ENCODE measurements at places on chromosomes 2 and 18.

- no peak for DNase-seq
Measured at GRCh38 chr2:84986018-84986417, 15.1 kb downstream of the KCMF1 start.

DNA sequence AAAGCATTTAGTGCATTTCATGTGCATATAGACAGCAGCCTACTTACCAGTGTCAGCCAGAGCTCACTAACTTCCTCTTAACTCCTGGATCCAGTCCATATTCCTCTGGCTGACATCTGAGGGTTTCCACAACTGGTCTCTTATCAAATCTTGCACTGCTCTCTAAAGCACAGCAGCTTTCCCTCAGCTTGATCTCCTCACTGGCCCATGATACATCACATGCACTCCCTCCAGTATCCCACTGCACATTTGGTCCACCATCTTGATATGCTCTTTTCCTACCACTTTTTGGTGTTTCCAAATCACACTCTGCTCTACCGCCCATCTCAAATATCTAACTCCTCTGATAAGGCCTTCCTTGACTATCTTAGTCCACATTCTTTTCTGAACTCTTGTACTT, 105.0 kb upstream of the ZFP36L2 start:
- DNase-seq = no peak

GRCh38 chr2:220682616-220683015, 889.5 kb downstream of the EPHA4 start:
- DNase-seq = no peak

DNA sequence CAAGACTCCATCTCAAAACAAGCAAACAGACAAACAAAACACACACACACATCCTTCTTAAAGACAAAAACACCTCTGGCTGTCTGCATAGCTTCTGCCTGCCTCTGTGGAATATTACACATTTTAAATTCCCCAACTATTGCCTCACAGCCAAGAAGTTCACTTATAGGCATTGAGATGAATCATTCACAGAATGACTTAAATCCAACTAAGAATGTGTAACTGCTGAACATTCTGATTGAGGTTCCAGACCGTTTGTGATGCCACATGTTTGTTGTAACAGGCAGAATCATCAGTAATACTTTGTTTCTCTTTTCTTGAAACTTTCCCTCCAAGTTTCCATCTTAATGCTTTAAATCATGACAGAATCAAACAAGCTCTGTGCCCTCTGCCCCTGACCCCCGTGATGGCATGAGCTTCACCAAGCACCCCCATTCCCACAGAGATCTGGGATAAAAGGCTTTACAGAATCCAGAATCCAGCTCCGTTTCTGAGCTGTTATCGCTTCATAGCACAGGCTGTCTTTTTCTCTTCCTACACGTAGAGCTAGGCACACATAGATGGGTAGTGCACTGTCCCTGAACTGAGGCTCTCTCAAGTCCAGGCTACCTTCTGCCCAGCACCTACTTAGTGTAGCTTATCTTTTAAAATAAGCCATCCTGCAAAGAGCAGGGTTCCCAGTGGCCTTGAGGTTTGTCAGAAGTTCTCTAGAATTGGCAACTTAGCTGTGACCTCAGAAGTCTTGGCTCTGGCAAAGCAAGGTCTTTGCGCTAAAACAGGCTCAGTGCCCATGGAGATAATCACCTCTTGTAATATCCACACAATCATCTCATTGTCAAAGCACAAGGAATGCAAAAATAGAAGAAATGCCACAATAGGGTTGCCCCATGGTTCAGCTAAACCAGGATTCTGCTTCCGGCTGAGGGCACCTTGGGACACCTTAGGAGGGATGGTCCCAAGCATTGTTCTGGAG, 32.9 kb downstream of the EPAS1 start:
- DNase-seq = no peak

DNA sequence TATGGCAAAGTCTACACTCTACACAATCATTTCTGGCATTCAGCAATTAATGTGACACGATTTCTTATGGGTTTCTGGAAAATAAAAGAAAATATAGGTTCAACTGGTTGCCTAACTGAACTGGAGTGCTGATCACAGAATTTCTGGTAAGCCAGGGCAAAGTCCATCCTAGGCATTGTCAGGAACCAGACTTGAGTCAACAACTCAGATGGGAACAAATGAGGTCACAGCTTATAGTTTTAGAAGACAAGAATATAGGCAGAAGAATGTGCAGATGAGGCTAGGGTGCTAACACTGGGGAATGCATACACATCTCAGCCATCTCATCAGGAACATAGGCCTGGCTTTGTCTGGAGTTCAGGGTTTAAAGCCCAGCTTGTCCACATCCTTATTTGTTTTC, 317.2 kb upstream of the ID2 start:
- no peak for DNase-seq

DNA sequence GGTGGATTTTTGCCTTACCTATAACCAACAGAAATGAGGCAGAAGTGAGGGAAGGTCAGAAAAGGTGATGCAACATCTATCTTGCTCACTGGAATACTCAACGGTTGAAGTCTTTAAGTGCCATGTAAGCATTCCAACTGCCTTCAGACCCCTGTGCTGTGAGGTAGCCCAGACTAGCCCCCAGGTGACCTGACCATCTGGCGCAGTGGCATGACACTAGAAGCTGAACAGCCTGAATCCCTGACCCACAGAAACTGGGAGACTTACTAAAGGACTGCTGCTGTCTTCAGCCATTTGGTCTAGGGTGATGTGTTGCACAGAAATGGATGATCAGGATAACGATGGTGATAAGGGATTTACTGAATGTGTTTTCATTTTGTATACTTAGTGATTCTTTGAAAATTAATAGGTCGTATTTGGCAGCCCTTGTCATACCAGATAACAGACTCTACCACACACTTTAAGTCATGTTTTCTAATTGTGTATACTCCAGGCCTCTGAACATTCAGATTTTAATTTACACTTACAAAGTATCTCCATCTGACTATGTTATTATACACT, 161.5 kb downstream of the STK39 start:
- DNase-seq = no peak

GRCh38 chr2:62604336-62604735, 98.3 kb upstream of the TMEM17 start:
- DNase-seq = no peak

DNA sequence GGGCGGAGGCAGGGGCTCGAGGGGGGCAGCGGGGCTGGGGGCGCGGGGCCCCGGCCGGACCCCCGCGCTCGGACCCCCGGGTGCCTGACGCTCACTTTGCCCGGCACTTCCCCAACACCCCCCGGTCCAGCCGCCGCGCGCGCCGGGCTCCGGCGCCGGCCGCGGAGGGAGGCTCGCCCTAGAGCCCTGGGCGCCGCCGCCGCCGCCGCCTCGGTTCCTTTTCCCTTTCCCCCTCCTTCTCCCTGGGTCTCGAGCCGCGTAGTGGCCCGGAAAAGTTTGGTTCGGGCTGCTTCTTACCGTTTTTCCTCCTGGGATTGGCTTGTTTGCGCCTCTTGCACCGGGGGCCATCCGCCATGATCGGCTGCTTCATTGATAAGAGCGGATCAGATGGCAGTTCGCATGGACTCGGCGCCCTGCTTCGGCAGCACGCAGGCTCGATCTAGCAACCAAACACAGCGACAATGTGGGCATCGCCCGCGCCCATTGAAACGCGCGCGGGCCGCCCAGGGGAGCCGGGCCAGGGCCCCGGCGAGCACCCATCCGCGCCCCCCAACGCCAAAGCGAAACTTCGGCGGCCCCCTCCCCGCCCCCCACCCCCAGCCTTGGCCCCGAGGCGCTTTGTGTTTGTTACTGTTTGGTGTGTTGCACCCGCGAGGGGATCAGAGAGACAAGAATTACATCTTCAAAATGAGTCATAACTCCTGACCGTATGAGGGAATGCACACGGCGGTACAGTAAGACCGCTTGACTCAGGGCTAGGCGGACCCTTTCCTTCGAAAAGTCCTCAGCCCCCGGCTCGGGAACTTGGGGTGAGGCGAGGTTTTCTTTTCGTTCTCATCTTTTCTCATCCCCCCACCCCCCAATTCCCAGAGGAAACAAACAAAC, 2.7 kb downstream of the ZEB2 start:
- DNase-seq = no peak

- DNase-seq = no peak
Measured at GRCh38 chr2:128623776-128624761, 305.4 kb upstream of the HS6ST1 start.

DNA sequence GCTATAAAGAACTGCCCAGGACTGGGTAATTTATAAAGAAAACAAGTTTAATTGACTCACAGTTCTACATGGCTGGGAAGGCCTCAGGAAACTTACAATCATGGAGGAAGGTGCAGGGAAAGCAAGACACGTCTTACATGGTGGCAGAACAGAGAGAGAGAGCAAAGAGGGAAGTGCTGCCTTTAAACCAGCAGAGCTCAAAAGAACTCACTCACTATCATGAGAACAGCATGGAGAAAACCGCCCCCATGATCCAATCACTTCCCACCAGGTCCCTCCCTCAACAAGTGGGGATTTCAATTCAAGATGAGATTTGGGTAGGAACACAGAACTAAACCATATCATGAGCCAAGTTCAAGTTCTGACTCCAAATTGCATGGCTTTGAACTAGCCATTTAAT, 62.8 kb upstream of the PPP1CB start:
- DNase-seq = no peak

GRCh38 chr2:121359716-121360565, 74.9 kb upstream of the TFCP2L1 start:
- no peak for DNase-seq

- no peak for DNase-seq
Measured at GRCh38 chr18:12278741-12279682, 24.9 kb downstream of the CIDEA start.

Data from stimulated activated CD8-positive, alpha-beta memory T cell treated with anti-CD3 and anti-CD28 coated beads, Interleukin-7, amount 100 ng/mL, for 1 hour (primary cell).